ENCODE measurements at places on chromosomes 1 and 21.

DNA sequence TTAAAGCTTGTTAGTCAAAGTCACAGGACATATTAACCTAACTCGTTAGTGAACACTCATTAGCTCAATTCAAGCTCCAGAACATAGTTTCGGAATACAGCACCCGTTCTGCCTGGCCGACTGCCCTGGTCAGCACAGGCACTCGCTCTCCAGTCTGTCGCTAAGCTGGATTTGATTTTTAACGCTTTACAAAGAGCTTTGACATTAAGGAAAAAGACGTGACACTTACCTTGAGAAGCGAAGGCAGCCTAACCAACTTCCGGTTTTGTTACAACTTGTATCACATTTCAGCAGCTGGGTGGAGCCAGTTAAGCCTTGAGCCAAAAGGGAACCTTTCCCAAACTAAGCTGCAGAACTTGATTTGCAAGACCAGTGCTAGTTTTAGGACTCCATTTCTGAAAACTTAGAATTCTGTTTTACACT lies at the start of gene FRRS1:
Gene FRRS1, minus strand, starts transcription at position 258 of the 423 bp plus-strand sequence. CDS start 17,867 bp downstream, outside the sequence.
- DNase-seq = no peak

DNA sequence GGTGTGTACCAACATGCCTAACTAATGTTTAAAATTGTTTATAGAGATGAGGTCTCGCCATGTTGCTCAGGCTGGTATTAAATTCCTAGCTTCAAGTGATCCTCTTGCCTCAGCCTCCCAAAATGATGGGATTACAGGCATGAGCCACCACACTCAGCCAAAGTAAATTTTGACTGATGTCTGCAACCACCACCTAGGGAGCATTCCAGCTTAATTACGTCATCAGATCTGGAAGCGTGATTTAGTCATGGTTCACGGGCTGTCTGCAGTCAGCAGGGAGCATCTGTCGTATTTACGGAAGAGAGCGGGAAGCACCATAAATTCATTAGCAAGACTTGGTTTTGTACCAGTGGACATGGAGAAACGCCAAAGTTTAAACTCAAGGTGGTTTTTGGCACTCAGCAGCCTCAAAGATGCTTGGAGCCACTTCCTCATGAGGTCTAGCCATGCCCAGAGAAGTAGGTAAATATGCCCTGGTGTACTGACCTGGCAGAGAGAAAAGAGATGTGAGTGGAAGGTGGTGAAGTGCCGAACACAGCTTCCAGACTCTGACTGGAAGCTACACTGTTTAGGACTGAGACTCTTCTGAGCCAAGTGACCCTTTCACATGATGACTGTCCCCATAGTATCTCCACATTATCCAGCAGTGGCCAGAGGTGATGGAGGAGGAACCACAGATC lies 60.8 kb upstream of the SLC35F3 start:
- no peak for DNase-seq

- no peak for DNase-seq
These were observed 92.7 kb downstream of the CASZ1 start for GRCh38 chr1:10703702-10704101.

GRCh38 chr1:226711976-226712741 lies 26.9 kb downstream of the ITPKB start:
- DNase-seq = no peak

GRCh38 chr1:27668808-27669723 lies 2.9 kb downstream of the IFI6 start:
- no peak for DNase-seq

All from caudate nucleus (tissue), 63 donors.